Spinal cord (tissue), 10 donors: ENCODE measurements at places on chromosomes 3 and 15. TPM values are rescaled to one million over a fixed set of nuclear protein-coding genes. Genes with fewer than 3 reads are reported as not detected.

XXYLT1 gene
- 28.0 TPM for total RNA-seq

PAQR9 gene
- 0.66 TPM for total RNA-seq

RASA2 gene
- 19.2 TPM for total RNA-seq

MASP1 gene
- total RNA-seq, result 24.3 TPM

NANOGP8 gene
- total RNA-seq, result not detected

EPHB3 gene
- total RNA-seq, result 9.3 TPM
